ENCODE measurements at places on chromosomes 7 and 10.
A peak's percentile ranks its signal among the peaks of the same experiment; 100 is the strongest.

- DNase-seq = no peak
Measured at GRCh38 chr10:58637352-58637751, 124.7 kb downstream of the BICC1 start.

- peak; percentile 91 for DNase-seq
Measured at GRCh38 chr7:97016381-97017191, 8.0 kb downstream of the DLX5 start.

DNA sequence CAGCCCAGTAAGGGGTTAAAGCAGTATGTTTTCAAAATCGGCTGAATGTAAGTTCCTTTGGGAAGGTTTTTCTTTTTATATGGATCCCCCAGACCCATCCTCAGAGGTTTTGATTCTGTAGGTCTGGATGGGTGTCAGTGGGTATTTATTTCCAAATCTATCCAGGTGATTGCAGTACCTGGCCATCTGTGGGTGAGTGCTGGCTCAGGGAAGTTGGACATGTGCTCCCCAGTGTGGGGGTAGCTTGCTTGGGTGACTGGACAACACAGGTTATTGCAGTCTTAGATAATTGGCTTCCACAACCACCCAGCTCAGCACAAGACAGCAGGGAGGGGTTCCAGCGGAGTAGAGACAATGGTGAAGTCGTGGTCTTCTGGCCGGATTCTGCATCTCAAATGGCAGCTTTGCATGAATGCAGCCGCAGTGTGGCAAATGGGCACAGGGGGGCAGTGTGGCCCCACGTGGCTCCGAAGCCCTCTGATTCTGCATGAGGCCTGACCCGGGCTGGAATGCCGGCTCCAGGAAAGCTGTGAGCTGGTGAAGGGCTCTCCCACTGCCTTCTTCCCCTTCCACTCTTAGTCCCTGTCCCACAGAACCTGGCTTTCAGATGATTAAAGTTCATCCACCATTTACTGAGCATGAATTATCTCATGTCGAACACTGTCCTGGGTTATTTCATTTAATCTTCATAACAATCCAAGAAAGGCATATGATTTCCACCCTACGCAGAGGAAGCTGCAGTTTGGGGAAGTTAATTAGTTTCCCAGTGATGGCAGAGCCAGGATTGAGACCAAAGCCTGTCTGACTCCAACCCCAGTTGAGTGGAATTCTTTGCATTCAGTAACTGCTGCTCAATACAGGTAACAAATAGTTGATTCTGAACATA, 64.5 kb upstream of the SYPL1 start:
- DNase-seq = peak; percentile 93

- DNase-seq = no peak
Measured at GRCh38 chr7:118182593-118183427, 1.2 kb upstream of the LSM8 start.

- no peak for DNase-seq
Measured at GRCh38 chr7:117149692-117150091, 173.2 kb downstream of the WNT2 start.

- no peak for DNase-seq
Measured at GRCh38 chr10:110876000-110876399, 4.3 kb downstream of the PDCD4 start.

DNA sequence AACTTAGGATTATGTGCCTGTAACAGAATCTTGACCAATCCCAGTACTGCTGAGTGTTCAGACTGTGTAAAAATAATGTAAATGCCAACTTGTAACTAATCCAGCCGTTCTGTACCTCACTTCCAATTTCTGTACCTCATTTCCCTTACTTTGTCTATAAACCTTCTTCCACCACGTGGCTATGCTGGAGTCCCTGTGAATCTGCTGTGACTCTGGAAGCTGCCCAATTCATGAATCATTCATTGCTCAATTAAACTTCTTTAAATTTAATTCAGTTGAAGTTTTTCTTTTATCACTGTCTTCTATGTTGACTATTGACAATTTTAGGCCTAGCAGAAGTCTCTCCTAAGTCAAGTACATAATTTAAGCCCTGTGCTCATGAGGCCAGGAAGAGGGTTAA, 215.3 kb upstream of the RHOBTB1 start:
- no peak for DNase-seq
